ENCODE measurements at places on chromosomes 11 and 22.

DNA sequence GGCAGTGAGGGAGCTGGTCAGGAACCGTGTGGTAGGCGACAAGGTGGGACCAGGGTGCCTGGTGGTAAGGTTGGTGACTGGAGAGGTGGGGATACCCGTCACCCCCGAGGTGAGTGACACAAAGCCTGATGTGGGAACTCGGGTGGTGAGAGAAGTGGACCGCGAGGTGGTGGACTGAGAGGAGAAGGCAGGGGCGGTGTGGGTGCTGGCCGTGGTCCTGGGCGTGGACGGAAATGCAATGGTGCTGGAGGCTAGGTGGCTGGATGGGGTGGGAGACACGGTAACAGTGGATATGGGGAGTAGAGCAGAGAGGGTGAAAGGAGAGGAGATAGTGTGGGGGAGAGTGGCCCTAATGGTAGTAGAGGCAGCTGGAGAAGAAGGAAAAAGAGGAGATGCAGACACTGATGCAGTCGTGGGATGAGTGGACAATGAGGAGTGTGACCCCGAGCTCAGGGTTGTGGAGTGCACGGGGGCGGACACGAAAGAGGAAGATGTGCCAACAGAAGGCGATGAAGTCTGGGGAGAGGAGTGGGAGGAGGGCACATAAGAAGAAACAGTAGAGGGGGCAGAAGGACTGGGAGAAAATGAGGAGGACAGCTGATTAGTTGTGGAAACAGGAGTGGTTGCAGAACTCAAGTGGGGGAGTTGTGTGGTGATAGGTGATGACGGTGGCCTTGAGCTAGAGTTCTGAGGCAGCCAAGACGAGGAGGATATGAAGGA, 20.5 kb downstream of the MUC6 start:
- DNase-seq = no peak

GRCh38 chr11:2708151-2708581, 8.4 kb upstream of the KCNQ1OT1 start:
- DNase-seq = peak; percentile 80

DNA sequence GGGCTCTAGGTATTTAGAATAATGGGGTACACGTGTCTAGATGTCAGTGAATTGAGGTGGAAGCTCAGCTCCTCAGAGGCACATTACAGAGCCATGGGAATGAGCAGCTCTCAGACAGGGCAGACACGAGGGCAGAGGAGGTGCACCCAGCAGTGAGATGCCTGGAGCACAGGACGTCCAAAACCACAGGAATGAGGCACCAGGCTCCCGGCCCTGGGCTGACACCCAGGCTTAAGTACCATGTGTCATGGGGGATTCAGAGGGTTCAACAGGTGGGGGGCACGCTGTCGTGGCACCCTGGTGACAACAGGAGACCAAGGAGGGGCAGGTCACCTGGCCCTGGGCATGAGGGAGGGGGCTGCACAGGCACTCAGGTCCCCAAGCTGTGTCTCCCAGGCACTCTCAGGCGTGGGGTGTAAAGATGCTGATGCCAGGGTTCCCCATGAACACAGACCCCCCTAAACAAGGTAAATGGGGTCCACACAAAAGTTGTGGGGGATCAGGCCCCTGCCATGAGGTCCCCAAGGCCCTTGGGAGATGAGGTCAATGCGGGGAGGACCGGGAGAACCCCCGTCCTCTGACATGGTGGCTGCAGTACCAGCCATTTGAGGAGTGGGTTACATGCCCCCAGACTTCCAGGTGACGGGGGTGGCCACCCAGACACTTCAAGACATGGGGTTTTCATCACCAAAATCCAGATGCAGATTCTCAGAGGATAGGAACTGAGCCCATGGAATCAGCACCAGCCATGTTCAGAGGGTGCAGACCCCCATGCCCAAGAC, 5.6 kb upstream of the SYT8 start:
- no peak for DNase-seq

- DNase-seq = no peak
Measured at GRCh38 chr22:47806894-47807293, 1044.4 kb downstream of the TBC1D22A start.

DNA sequence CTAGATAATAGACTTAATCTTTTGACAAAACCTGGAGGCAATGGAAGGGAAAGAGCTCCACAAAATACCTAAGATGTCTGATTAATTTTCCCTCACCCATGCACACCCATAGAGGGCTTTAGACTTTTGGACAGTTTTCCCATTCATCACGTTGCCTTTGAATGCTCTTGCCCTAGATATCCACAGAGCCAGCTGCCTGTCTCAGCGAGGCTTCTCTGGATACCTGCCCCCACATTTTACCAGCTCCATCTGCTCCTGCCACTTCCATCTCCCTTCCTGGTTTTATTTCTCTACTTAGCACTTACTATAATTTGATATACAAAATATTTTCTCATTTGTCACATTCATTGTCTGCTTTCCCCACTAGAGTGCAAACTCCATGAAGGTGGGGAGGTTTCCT, 136.8 kb downstream of the FDX1 start:
- DNase-seq = no peak

All from right hindlimb (tissue), 1 donor.